ENCODE measurements at places on chromosomes 3 and 15.
A peak's percentile ranks its signal among the peaks of the same experiment; 100 is the strongest.

DNA sequence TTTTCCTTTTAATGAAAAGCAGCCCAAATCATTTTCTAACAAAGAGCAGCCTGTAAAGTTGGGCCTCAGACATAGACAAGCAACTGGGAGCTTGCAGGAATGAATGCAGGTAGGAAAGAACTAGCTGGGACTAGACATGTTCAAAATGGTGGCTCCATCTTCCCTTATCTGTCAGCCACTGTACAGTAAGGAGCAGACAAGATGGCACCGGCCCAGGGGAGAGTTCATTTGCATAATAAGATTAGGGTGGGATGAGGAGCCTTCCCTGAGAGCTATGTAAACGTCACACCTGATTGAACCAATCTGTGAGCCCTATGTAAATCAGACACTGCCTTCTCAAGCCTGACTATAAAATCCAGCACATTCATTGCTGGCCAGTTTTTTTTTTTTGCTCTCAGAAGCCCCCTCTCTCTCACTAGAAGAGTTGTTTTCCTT, 59.7 kb upstream of the GK5 start:
- no peak for DNase-seq

DNA sequence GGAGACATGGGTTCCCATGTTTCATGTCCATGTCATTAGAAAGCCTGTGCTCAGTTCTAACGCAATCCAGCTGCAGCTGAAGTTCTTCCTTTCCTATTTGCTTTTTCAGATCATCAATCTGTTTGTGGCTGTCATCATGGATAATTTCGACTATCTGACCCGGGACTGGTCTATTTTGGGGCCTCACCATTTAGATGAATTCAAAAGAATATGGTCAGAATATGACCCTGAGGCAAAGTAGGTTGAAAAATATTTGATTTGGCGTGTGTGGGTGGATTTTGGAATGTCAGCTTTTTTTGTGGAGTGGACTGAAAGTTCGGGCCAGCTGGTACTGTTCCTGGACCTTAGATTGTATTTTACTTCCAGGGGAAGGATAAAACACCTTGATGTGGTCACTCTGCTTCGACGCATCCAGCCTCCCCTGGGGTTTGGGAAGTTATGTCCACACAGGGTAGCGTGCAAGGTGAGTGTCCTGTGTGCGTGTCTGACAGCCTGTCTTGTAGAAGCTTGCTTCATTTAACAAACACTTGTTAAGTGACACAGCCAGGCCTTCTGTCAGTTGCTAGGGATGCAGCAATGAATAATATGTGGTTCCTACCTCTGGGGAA, 69.6 kb downstream of the CHDH start:
- DNase-seq: no peak

- no peak for DNase-seq
These were observed 182.6 kb downstream of the TP63 start for GRCh38 chr3:189813647-189814240.

DNA sequence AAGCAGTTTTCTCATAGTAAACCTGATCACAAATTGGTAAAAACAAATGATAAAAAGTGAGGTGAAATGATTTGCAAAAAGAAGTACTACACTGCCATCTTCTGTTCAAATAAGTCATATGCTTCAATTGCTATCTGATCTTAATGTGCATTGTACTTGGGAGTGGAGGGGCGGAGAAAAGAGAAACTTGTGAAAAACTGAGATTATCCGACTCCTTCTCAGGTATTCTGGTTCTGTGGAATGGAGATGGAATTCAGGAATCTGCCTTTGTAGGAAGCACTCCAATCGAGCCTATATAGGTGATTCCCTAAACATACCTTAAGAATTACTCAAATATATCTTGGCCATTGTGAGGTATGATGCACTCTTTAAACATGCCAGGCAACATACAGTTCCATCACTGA, 180.6 kb downstream of the CHL1 start:
- no peak for DNase-seq

DNA sequence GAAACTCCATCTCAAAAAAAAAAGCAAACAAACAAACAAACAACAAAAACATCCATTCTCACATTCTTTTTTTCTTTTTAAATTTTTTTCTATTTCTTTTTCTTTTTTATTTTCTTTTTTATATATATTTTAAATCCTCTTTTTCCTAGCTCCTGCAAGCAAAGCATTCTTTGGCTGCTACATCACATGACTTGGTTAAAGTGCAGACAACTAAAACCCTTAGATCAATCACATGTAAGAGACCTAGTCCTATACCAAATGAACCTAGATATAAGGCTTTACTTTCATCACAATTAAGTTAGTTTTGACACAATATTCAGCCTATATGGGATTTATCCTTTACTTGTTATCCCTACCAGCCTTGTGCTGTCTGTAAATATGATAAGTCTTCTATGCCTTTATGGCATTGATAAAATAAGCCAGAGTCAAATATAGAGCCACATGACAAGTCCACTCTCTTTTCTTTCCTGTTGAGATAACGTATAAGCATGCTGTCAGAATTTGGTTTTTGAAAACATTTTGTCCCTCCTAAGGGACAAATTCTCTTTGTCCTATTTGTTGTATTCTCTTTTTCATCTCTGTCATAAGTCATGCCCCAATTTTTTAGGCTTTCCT, 11.3 kb downstream of the UBR1 start:
- DNase-seq: no peak

- no peak for DNase-seq
These were observed 16.8 kb upstream of the SLC6A1 start for GRCh38 chr3:10975695-10976234.

- no peak for DNase-seq
These were observed 6.7 kb downstream of the P2RY12 start for GRCh38 chr3:151377768-151378385.

DNA sequence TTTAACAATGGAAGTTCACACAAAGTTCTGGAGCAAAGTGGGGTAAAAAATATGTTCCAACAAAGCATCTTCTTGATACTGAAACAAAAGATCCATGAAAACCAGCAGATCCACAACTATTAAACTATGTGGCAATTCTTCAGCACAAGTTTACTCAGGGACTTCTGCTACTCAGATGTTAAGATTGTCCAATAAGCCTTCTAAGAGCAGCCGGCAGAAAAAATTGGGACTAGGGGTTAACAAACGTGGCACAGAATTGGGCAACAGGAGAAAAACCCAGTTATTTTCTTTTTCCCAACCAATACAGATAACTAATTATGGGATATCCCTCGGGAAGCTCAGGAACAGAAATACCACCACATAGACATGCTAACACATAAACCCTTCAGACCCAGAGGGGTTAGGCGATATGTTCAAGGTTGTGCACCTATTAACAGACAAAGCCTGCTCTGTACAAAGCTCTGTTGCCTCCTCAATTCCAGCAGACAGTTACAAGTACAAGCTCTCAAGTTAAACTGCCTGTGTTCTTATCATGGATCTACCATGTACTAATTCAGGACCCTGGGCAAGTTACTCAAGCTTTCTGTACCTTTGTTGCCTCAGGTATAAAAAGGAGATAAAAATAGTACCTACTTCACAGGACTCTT, 6.8 kb downstream of the SSR3 start:
- no peak for DNase-seq

DNA sequence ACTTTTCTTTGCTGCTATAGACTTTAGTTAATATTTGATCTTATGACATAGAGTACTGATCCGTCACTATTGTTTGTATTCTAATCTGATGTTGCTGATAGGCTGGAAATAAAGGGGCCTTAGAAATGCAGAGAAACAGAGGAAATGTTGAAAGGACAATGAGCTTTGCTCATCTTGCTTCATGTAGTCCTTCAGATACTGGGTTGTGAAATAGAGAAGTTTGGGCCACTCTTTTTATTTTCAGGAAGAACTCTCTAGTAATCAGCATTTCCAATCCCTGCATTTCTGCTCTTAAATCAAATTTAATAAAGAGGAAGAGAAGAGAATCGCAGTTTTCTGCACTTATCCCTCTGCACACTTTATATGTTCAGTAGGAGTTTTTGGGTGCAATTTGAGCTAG, 192.8 kb upstream of the THBS1 start:
- DNase-seq: no peak

GRCh38 chr3:25662736-25663320, 1.9 kb downstream of the TOP2B start:
- no peak for DNase-seq

GRCh38 chr15:68991723-68992122, 22.8 kb upstream of the NOX5 start:
- DNase-seq: no peak

GRCh38 chr3:187011915-187012314, 81.6 kb downstream of the ST6GAL1 start:
- no peak for DNase-seq

GRCh38 chr3:128182656-128183055, 29.4 kb downstream of the EEFSEC start:
- no peak for DNase-seq

DNA sequence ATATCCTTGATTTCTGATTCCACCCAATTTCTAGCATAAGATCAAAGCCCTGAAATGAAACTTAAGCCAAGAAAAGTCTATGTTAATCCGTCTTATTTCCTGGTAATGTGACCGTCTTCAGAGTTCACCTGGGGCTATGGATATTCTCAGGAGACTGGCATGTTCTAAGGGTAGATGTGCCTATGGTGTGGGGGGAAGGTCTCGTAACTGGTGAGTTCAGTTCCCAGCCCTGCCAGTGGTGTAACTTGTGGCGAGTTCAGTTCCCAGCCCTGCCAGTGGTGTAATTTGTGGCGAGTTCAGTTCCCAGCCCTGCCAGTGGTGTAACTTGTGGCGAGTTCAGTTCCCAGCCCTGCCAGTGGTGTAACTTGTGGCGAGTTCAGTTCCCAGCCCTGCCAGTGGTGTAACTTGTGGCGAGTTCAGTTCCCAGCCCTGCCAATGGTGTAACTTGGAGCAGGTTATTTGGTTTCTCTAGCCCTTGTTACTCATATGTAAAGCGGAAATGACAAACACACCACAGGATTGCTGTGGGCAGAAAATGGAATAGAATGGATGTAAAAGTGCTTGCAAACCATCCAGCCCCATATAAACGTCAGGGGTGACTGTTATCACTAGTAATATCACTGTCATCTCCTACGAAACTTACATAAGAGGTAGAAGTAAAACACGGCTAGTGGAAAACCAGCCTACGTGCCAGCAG, 30.4 kb downstream of the SLC51A start:
- DNase-seq: no peak

DNA sequence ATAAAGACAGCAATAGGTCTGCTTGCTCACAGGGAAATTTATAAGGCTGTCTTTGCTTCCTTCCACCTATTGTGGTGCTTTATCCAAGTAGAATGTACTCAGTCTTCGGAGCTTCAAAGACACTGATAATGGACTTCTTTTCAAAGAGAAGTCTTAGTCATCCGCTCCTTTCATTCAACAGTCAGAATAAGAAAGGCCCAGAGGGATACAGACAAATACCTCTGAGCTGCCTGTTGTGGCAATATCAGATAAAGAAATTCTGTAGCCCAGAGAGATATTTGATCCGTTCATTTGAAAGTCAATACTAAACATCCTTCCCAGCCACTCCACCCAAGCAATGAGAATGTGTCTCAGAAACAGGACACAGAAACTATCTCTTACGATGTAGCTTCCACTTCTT, 110.0 kb downstream of the FHIT start:
- no peak for DNase-seq

GRCh38 chr15:35496585-35496984, 49.4 kb downstream of the DPH6 start:
- no peak for DNase-seq

GRCh38 chr3:99023590-99024192, 122.2 kb upstream of the DCBLD2 start:
- DNase-seq: no peak

GRCh38 chr3:23537101-23537551, 268.6 kb upstream of the UBE2E1 start:
- DNase-seq: no peak

DNA sequence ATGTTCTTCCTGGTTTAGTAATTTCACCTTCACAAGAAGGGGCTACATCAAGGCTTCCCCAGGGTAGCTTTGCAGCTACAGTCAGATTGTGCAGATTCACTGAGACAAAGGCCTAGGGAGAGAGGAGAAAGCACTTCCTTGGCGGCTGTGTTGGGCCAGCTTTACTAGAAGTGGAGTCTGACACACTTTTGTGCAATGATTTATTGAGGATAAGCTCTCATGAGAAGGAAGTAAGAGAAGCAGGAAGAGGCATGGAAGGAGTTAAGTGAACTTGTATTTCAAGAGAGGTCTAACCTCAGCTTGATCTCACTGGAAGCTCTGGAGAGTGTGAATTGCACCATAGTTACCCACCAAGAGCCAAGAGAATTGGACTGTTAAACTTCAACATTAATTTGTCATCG, 78.9 kb downstream of the TGFBR2 start:
- DNase-seq: no peak

DNA sequence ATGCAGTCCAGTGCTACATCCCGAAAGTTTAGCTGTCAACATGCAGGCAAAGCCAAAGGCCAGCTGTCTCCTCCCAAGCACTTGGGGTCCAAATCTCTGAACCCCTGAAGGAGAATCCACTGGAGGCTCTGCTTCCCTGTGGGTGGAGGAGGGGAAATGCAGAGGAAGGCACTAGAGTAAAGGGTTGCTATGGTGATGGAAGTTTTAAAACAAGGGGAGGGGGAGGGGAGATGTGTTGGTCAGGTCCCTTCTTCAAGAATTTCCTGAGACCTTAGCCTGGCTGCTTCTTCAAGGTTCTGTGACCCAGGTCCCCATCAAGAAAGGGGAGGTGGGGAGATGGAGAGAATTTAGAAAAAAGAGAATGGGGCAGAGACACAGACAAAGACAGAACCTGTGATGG, 2.3 kb downstream of the CAMKV start:
- no peak for DNase-seq

- peak; percentile 49 for DNase-seq
These were observed 292 bp downstream of the USP4 start for GRCh38 chr3:49339581-49339940.

- no peak for DNase-seq
These were observed 43.8 kb downstream of the SPATA16 start for GRCh38 chr3:173096994-173097785.

All from stimulated activated naive CD8-positive, alpha-beta T cell treated with anti-CD3 and anti-CD28 coated beads, Interleukin-15, Interleukin-2, amounts not matched to agents 100 U/mL and 50 U/mL, for 24 hours (primary cell).